ENCODE measurements at places on chromosomes 11 and 22. TPM values are rescaled to one million over a fixed set of nuclear protein-coding genes. Genes with fewer than 3 reads are reported as not detected.

DNA sequence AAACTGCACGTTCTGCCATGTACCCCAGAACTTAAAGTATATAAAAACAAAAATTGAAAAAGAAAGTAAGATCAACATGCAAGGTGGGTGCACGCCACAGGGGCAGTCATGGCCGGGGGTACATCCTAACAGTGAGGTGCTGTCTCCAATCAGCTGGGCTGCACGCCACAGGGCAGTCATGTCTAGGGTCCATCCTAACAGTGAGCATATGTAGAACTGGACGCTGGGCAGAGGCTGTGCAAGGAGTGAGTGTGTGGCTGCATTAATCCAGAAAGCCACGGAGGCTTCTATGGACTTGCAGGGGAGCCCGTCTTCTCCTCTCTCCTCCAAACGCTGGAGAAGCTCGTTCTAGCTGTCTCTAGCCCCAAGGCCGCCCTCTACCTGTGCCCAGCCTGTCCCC lies 1105.0 kb downstream of the BRD1 start:
- DNase-seq = no peak

- no peak for DNase-seq
These were observed 12.6 kb upstream of the GDPD5 start for GRCh38 chr11:75538150-75538942.

The OR10W1 gene
- polyA plus RNA-seq = not detected

The GVQW3 gene
- polyA plus RNA-seq = 6.0 TPM

The CHADL gene
- polyA plus RNA-seq = 0.49 TPM

The DRD4 gene
- 0.75 TPM for polyA plus RNA-seq

DNA sequence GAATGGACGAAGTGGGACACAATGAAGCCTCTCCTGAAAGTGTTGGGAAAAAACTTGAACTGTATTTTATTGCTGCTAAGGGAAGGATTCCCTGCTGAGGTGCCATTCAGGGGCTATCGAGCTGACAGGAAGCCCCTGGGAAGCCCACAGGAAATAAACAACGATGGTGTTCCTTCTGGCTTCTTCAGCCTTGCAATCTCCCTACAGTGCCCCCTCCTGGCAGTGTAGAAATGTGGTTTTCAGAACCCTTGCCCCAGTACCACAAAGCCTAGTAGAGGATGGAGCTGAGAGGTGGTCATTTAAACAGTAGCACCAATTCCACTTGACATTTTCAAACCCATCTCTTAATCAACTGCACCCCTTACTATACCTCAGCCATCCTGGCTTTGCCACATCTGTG lies 676.7 kb upstream of the ARHGAP42 start:
- DNase-seq = no peak

- peak; percentile 52 for DNase-seq
These were observed 17.5 kb downstream of the FAM227A start for GRCh38 chr22:38638728-38639127.

GRCh38 chr22:30649430-30650007 lies 13.9 kb downstream of the SLC35E4 start:
- peak; percentile 46 for DNase-seq

DNA sequence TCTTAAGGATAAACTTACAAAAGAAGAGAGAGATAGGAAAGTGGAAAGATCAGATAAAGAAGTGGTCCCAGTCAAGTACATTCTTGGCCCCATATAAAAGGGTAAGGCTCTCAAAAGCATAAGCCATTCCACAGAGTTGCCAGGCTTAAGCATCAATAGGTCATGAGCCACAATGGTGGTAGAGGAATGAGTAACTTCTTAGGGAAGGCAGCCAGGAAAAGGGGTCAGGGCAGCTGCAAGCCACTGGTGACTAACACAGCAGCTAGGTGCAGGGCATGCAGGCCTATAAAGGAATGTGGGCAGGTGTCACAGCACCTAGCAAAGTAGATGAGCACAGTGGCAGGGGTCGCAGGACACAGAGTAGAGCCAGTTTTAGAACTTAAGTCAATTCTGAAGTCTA lies 302.6 kb upstream of the FAT3 start:
- DNase-seq = no peak

- DNase-seq = no peak
These were observed 462.4 kb downstream of the BRD1 start for GRCh38 chr22:49365191-49365837.

- DNase-seq = no peak
These were observed 32.7 kb downstream of the THOC5 start for GRCh38 chr22:29520851-29521250.

The LTBP3 gene
- polyA plus RNA-seq = 53.7 TPM

GRCh38 chr22:22235558-22235957 lies 9.0 kb upstream of the VPREB1 start:
- DNase-seq = no peak

The SYCE3 gene
- polyA plus RNA-seq = not detected

The VSIG10L2 gene
- polyA plus RNA-seq = not detected

The DBX1 gene
- not detected for polyA plus RNA-seq

DNA sequence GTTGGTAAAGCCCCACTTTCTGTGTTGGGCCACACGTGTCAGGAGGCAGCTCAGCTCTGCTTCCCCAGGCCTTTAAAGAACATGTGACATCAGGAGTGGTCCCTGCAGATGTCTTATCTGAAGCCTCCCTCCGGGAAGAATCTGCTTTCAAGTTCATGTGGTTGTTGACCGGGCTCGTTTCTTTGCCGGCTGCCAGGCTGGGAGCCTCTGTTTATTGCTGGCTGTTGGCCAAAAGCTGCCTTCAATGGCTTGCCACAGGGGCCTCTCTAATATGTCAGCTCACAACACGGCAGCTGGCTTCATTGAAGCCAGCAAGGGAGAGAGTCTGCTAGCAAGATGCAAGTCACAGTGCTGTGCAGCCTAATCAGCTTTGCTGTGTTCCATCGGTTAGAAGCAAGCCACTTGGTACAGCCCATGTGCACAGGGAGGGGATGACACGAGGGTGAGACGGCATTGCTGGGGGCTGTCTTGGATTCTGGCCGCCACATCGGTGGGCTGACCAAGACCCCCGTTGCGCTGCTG lies 14.6 kb downstream of the MRGPRF start:
- DNase-seq = peak; percentile 83

The TSSK2 gene
- not detected for polyA plus RNA-seq

The E2F8 gene
- 9.6 TPM for polyA plus RNA-seq

GRCh38 chr11:81970886-81971285 lies 762.8 kb downstream of the FAM181B start:
- no peak for DNase-seq

The RASD2 gene
- 0.61 TPM for polyA plus RNA-seq
